IPS DF 6.9 (cell line): ENCODE measurements at places on chromosomes 6 and 20.

DNA sequence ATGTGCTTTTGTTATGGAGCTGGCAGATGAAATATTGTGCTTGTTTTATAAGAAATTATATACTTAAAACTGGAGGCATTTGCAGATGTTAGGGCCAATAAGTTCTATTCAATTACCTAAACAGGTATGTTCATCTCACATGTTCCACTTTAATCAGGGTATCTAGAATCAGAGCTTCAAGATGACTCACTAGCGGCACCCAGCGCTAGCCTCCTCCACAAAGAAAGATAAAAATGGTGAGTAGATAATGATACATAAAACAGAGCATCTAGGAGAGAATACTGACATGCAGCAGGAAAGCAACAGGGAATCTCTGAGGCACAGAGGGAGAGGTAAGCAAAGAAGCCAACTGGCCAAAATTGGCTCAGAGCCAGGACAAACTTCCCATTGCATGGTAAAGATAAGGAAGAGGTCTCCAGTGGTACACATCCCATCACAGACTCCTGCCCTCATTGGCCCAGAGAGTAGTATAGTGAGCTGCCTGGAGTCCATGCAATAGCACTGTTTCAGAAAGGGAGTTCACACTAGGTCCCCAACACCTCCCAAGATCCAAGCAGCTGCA lies 200.7 kb upstream of the SPTLC3 start:
- H3K36me3 ChIP-seq = no peaks in the 10 kb centered on the region
- H3K4me3 ChIP-seq = no peak overlapping the region
- no peaks in the 10 kb centered on the region for H3K4me1 ChIP-seq
- no peak for DNase-seq
- H3K27ac ChIP-seq = no peak overlapping the region

DNA sequence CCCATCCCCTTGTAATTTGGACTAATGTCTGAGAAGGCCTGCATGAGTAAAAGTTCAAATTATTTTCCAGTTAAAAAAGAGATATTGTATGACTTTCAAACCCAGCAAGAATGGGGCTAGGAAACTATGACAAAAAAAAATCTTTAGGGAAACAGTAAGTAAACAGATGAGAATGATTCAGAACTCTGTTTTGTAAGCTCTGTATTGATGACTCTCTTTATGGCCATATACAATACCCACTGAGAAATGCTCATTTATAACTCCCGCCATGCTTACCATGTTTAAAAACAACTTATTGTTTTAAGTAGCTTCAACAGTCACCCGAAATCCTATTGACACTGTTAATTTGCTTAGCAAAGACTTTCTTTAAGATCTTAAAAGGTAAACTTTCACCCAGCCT lies 17.2 kb upstream of the PCK1 start:
- H3K4me1 ChIP-seq = 0 out of 2 replicates have a peak, but pooled peaks cover 1% of the 10 kb centered on the region
- no peaks in the 10 kb centered on the region for H3K36me3 ChIP-seq
- no peak overlapping the region for H3K4me3 ChIP-seq

DNA sequence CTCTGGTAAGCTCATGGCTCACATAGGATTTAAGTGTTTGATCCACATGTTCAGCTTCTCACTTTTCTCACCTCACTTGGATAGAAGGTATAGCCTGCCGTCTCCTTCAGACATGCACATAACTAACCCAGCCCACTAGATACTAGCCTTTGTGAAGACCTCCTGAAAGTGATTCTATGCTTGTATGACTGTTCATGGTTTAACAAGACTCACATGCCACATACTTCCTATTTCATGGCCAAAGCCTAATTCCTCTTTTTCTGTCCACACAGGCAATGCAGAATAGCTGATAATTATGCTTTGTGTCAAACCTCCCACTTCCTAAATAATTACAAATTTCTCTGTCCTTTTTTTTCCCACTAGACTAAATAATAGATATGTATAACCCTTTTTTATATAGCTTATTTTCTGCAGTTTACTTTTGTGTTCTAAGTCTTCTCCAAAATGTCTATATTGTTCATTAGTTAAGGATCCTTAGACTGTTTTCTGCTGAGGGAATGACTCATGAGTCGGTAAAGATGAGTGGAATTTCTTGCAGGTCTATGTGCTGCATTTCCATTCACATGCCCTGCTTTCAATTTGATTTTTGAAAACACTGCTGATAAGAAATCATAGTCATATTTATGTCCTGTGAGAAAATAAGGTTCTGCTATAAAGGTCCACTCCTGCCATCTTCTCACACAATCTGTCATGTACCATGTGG lies 43.0 kb downstream of the HDDC2 start:
- no peaks in the 10 kb centered on the region for H3K27me3 ChIP-seq
- no peaks in the 10 kb centered on the region for H3K4me1 ChIP-seq
- no peaks in the 10 kb centered on the region for H3K36me3 ChIP-seq
- no peak overlapping the region for H3K4me3 ChIP-seq
- no peak overlapping the region for H3K27ac ChIP-seq

- no peak overlapping the region for H3K27ac ChIP-seq
- no peaks in the 10 kb centered on the region for H3K36me3 ChIP-seq
- 0 out of 2 replicates have a peak, but pooled peaks cover 2% of the 10 kb centered on the region for H3K4me1 ChIP-seq
These were observed 204.5 kb downstream of the PREX1 start for GRCh38 chr20:48623176-48623905.

DNA sequence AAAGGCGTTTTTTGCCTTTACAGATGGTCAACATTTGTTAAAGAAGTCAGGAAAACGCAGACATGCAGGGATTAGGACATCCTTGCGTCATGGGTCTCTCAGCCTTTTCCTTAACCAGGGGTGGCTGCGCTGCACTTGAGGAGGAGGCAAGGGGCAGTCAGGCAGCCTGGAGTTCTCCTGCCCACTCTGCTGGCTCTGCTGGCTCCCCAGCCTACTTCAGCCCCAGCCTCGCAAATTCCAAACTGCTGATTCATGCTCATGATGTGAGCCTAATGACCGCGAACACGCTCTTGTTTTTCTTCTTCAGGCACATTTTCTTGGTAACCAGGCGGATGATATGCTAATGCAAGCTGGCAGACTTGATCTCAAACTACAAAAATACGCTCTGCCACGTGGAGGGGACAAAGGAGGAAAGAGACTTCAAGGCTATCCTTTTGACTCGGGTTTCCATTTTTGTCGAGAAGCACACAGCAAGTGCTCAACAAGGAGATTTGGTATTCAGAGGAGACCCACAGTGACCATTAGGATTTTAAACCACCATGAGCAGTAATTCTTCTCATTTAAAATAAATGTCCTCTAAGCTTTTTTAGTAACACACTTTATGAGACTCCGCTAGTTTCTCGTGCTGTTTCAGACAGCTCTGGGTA lies 290.3 kb upstream of the STXBP5 start:
- peaks cover 3% of the 10 kb centered on the region; the same call in 1 of the 2 replicates for H3K4me1 ChIP-seq
- no peaks in the 10 kb centered on the region for H3K27me3 ChIP-seq
- no peak overlapping the region for H3K4me3 ChIP-seq
- no peak overlapping the region for H3K27ac ChIP-seq

DNA sequence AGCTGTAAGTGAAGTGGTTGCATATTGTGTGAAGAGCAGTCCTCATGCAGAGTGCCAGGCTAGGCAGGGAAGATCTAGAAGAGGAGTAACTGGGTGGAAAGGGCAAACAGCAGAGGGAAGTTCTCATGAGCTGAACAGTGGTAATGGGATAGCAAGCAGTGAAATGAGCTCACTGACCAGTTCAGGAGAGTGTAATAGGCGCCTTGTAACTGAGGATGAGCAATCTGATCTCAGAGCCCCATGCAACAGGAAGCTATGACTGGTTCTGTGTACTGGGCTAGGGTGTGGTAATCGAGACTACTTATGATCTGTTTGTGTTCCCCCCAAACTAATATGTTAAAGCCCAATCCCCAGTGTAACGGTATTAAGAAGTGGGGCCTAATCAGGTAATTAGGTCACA lies 98.6 kb downstream of the RFX6 start:
- no peaks in the 10 kb centered on the region for H3K27me3 ChIP-seq
- no peak overlapping the region for H3K4me3 ChIP-seq
- no peak overlapping the region for H3K27ac ChIP-seq
- no peak for DNase-seq

DNA sequence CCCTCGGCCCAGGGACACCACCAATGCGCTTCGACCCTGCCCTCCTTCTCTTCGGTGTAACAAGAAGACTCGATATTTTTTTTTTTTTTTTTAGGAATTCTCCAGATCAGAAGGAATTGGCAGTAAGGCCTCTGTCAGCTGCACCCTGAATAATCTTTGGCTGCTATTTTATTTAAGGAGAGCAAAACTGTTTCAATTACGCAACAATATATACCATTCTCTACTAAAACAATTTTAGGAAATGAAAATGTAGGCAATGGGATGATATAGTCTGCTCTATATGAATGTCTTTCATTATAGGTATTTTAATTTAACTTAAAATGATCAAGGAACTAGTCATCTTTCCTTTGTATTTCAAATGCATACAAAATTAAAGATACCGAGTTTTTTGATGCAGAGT lies 13.3 kb downstream of the ZCCHC3 start:
- no peak overlapping the region for H3K27ac ChIP-seq
- peaks cover 1% of the 10 kb centered on the region; the same call in 1 of the 2 replicates for H3K4me1 ChIP-seq
- no peaks in the 10 kb centered on the region for H3K27me3 ChIP-seq
- H3K36me3 ChIP-seq = no peaks in the 10 kb centered on the region
- no peak overlapping the region for H3K4me3 ChIP-seq
- DNase-seq = no peak

DNA sequence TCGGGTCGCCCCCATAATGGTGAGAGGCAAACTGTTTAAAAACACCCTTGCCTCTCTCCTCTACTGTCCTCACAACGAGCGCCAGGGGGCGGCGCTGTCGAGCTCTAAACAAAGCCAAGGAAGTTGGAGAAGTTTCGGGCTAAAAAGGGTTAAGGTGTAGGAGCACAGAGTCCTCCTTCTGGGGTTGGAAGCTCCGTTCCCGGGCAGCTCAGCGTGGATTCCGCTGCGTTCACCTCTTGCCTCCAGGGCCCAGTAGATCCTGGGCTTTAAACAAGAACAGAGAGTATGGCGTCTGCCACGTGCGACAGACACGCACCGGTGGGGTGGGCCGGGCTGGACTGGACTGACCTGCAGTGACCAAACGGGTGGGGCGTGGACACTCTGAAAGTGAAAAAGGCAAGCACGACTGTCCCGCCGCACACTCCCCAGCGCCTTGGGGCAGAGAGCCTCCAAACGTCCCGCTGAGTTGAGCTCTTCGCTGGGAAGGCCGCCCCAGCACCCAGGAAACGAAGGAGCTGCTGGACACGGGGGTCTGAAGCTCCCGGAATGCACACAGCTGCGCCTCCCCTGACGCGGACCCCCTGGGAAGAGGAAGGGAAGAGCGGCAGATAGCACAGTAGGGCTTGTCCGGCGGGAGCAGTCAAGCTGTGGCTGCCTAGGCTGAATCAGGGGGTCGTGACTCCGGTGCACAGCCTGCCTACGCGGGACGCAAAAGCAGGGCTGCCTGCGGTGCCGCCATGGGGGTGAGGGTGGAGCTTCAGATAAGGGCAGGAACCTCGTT lies 1.6 kb upstream of the THBD start:
- peaks cover 4% of the 10 kb centered on the region; the same call in 1 of the 2 replicates for H3K4me1 ChIP-seq
- H3K4me3 ChIP-seq = peak overlapping the region; percentile 54; the same call in 1 of the 2 replicates
- H3K27me3 ChIP-seq = peaks cover 24% of the 10 kb centered on the region
- DNase-seq = peak; percentile 87

- no peaks in the 10 kb centered on the region for H3K36me3 ChIP-seq
- H3K27ac ChIP-seq = no peak overlapping the region
- no peak overlapping the region for H3K4me3 ChIP-seq
- no peak for DNase-seq
- no peaks in the 10 kb centered on the region for H3K4me1 ChIP-seq
These were observed 292.9 kb downstream of the PLCB1 start for GRCh38 chr20:8425016-8425415.

GRCh38 chr20:46523696-46524328 lies 10.5 kb upstream of the ZNF334 start:
- no peak overlapping the region for H3K4me3 ChIP-seq
- H3K27me3 ChIP-seq = no peaks in the 10 kb centered on the region
- H3K27ac ChIP-seq = no peak overlapping the region
- H3K36me3 ChIP-seq = no peaks in the 10 kb centered on the region

DNA sequence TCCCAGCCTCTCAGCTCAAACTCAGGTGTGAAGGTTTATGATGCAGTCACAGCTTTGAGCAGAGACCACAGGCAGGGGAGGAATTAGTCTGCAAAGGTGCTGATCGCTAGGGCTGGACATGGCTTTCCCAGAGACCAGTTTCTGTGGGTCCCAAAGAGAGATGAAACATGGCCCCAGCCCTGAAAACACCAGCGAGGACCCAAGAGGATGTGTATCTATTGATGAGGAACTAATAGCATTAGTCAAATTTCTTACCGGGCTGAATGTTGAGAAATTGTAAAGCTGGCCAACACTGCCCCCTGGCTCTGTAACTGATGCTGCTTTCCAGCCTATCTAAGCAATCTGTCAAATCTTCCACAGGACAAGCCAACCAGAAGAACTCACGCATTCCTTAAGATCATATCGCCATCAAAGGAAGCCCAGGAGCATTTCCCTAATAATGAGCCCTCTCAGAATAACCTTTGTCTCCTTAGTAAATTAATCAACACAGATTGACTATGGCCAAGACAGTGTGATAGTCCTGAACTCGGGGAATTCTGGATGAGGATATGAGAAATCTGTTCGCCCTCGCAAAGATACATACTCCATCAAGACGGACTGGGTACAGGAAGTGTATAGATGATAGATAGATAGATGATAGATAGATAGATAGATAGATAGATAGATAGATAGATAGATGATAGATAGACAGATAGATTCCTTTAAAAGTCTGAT lies 7.8 kb upstream of the ACSS1 start:
- 0 out of 2 replicates have a peak, but pooled peaks cover 4% of the 10 kb centered on the region for H3K27me3 ChIP-seq
- no peak for DNase-seq
- no peaks in the 10 kb centered on the region for H3K4me1 ChIP-seq

DNA sequence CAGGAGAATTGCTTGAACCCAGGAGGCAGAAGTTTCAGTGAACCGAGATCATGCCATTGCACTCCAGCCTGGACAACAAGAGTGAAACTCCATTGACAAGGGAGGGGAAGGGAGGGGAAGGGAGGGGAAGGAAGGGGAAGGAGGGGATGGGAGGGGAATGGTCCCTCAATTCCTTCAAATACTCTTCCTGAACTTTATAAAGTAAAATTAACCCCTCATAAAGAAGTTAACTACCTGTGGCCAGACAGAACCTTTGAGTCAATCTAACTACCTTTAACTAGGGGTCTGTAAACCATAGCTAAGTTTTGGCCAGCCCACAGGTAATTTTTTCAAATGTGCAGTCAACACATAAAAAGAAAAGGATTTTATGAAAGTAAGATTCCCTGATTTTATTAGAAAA lies 131.0 kb downstream of the ZMYND8 start:
- H3K27ac ChIP-seq = no peak overlapping the region
- H3K4me3 ChIP-seq = no peak overlapping the region
- no peak for DNase-seq
- H3K4me1 ChIP-seq = no peaks in the 10 kb centered on the region
- H3K36me3 ChIP-seq = peaks cover 39% of the 10 kb centered on the region

- no peak for DNase-seq
- no peak overlapping the region for H3K4me3 ChIP-seq
- H3K27ac ChIP-seq = no peak overlapping the region
- no peaks in the 10 kb centered on the region for H3K4me1 ChIP-seq
- H3K36me3 ChIP-seq = no peaks in the 10 kb centered on the region
- no peaks in the 10 kb centered on the region for H3K27me3 ChIP-seq
These were observed 70.6 kb downstream of the ATXN1 start for GRCh38 chr6:16690608-16691142.

GRCh38 chr20:2673453-2673852 lies 9.4 kb upstream of the IDH3B start:
- no peak overlapping the region for H3K4me3 ChIP-seq
- H3K27me3 ChIP-seq = peaks cover 2% of the 10 kb centered on the region; the same call in 1 of the 2 replicates
- H3K36me3 ChIP-seq = no peaks in the 10 kb centered on the region
- no peaks in the 10 kb centered on the region for H3K4me1 ChIP-seq
- no peak overlapping the region for H3K27ac ChIP-seq
